ENCODE measurements at places on chromosomes 5 and 9.
A peak's percentile ranks its signal among the peaks of the same experiment; 100 is the strongest.

DNA sequence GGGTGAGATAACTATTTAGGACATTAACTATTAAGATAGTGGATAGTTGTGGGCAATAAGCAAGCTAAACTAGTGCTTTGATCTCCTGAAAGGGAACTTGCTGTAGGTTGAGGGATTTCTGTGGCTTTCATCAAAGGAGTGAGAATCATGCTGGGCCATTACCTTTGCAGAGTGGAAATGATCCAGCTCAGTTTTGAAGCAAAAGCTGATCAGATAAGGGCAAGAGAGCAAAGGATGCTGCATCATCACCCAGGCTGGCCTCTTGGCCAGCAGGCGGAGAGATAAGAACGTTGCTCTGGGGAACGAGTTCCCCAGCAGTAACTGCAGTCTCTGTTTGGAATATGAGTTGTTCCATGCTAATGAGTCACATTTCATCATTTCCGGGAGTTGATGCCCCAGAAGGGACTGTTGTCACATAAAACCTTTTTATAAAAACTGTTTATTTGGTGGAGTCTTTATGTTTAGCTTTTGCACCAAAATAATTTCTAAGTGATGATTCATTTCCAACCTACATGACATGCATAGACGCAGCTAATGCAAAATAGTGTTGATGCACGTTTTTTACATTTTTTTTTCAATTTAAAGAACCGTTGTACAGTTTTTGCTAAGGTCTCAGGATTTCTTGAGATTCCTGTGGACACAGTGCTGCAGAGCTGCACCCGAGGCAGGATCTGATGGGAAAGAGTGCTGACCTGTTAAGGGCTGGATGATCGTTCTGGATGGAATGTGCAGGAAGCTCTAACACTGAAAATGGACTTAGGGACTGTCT, 99.3 kb downstream of the ACTBL2 start:
- no peak for DNase-seq

GRCh38 chr9:127450243-127450760, 904 bp downstream of the RPL12 start:
- DNase-seq, result no peak

- DNase-seq, result no peak
Measured at GRCh38 chr5:55989860-55990259, 4.9 kb downstream of the IL6ST start.

- DNase-seq, result no peak
Measured at GRCh38 chr9:14068690-14069089, 245.3 kb downstream of the NFIB start.

- no peak for DNase-seq
Measured at GRCh38 chr9:68730570-68731235, 25.7 kb downstream of the PIP5K1B start.

DNA sequence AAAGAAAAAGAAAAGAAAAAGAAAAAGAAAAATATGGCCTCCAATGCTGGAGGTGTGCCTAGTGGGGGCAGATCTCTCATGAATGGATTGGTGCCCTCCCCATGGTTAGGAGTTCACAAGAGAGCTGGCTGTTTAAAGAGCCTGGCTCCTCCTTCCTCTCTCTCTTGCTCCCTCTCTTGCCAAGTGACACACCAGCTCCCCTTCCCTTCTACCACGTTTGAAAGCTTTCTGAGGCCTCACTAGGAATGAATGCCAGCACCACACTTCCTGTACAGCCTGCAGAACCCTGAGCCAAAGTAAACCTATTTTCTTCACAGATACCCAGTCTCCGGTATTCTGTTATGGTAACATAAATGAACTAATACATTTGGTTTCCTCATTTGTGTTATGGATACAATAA, 14.4 kb upstream of the GALNT10 start:
- peak; percentile 28 for DNase-seq

DNA sequence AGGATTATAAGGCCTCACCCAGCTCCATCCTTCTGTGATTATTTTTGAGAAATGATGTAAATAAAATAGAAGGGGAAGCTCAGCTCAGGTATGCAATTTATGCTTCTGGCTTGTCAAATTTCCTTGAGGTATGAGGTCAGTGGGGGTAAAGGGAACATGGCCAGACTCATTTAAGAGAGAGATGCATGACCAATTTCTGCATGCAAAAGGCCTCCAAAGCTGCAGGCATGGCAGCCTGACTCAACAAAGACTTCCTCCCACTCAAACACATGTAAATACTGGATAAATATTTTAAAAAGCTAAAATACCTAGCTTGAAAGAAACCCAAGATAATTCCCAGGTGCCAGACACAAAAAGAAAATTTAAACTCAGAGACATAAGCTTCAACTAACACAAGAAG, 101.4 kb upstream of the SLC1A3 start:
- DNase-seq, result no peak

GRCh38 chr9:84226126-84226525, 114.4 kb downstream of the SLC28A3 start:
- no peak for DNase-seq

GRCh38 chr9:34518896-34519295, 3.9 kb downstream of the ENHO start:
- no peak for DNase-seq

- DNase-seq, result no peak
Measured at GRCh38 chr9:130688072-130688471, 5.5 kb upstream of the EXOSC2 start.

GRCh38 chr5:148794275-148794674, 32.1 kb upstream of the ADRB2 start:
- DNase-seq, result no peak

- DNase-seq, result no peak
Measured at GRCh38 chr9:107815782-107816560, 326.4 kb upstream of the KLF4 start.

DNA sequence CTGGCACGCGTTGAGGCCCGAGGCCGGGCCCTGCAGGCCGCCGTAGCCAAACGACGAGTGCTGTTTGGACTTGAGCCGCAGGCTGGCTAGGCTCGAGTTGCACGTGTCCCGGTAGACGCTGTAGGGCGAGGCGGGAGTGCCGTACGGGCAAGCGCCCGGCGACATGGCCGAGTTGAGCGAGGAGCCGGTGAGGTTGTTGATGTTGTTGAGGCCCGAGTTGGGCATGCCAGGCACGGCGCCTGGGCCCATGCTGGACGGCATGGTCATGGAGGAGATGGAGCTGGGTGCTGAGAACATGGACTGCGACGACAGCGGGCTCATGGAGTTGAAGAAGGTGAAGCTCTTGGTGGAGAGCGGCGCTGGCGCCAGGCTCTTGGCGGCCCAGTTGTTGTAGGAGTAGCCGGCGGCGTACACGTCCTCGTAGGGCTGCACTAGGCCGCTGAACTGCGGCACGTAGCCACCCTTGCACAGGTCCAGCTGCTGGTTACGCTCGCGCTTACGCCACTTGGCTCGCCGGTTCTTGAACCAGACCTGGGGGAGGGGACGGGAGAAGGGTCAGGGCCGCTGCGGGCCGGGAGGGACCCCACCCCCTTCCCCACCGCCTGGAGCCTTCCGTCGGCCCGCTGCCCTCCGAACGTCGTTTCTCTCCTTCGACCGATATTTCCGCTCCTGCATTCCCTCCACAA, 5.1 kb downstream of the PITX1 start:
- DNase-seq, result no peak

DNA sequence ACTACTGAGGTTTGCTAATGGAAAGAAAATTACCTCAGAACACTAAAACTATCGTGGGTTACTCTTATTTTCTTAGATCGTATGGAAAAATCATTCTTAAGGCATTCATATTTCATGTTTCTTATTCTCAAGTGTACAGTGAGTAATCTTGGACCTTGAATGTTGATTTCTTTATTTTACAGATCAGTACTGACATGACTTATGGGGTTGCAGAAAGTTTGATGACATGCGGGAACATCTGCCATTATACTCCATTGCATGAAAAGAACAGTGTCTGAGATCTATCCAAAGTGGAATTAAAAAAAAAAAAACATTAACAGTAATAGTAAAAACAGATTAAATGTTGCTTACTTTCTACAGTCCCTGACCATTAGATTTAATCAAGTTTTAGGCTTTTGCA, 1290.2 kb upstream of the WWC1 start:
- no peak for DNase-seq

DNA sequence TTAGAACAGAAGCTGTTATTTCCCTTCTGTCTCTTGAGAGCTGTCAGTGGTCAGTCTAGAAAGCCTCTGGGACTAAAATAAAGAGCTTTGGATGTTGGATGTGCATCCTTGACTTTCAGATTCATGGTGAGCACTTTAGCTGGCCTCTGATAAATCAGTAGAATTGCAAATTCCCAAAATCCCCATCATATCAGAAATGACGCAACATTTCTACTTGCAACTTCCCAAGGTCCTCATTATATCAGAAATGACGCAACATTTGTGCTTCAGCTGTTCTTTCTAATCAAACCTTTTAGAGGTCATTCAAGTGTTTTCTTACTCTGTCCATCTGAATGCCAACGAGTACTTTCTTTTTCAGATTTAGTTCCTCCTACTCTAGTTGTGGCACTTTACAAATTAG, 167.3 kb upstream of the MOCS2 start:
- no peak for DNase-seq

GRCh38 chr5:138243794-138244193, 30.6 kb downstream of the GFRA3 start:
- no peak for DNase-seq

DNA sequence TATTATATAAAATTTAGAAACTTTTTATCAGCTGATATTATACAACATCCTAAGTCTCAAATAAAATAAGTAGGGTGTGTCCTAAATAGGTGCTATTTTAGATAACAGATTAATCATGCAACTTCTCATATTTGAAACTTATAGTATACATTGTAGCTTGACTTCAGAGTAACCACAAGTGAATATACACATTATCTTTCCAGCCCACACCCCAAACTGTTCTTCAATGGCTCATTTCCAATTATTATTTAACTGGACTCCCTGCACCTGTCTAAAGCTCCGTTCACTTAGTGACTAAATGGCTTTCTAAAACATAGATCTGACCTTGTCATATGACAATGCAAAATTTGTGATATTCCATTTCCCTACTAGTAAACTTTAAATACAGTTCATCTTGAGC, 490.9 kb upstream of the RGMB start:
- no peak for DNase-seq

GRCh38 chr5:5165541-5166002, 25.4 kb downstream of the ADAMTS16 start:
- DNase-seq, result no peak

DNA sequence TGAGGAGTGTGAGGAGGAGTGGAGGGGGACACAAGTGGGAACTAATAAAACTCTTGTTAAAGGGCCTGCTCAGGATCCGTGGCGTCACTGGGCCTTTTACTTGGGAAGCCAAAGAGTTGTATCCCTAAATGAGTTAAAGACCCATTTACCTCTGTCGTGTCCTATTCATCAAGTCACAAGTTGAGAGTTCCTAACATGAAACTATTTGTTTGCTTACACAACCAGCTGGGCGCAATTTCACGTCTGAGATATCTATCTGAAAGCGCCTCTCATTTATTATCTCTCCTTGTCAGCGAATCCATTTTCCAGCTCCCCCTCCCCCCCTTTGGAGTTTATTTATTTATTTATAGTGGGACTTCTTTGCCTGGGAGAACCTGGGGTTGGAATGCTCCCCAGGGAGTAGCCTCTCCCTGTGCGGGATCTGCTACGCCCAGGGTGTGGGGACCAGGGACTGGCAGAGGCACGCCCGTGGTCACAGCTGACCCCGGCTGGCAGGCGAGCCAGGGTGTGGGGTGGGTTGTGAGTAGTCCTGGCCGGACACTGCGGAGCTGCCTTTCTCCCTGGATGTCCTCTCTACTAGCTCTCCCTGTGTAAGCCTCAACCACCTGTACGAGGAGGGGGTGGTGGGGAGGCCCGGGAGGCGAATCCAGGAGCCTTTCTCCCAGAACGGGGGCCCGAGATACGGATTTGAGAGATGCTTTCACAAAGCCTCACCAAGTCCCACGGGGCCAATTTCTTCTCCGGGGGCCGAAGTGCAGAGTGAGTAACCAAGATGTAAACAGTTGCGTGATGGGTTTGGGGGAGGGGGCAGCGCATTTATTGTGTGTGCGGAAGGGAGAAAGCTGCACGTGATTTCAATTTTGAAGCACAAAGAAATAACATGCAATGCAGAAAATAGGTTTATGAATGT, 15.3 kb downstream of the NR2F1 start:
- DNase-seq, result no peak

- peak; percentile 12 for DNase-seq
Measured at GRCh38 chr9:112443200-112443599, 43.4 kb upstream of the KIAA1958 start.

- DNase-seq, result no peak
Measured at GRCh38 chr9:97938081-97938644, at the start of gene HEMGN. Gene HEMGN (minus strand): TSS chr9:97938172. CDS start chr9:97938136, 36 bp downstream.

GRCh38 chr9:79763671-79764285, 192.0 kb downstream of the TLE4 start:
- no peak for DNase-seq

DNA sequence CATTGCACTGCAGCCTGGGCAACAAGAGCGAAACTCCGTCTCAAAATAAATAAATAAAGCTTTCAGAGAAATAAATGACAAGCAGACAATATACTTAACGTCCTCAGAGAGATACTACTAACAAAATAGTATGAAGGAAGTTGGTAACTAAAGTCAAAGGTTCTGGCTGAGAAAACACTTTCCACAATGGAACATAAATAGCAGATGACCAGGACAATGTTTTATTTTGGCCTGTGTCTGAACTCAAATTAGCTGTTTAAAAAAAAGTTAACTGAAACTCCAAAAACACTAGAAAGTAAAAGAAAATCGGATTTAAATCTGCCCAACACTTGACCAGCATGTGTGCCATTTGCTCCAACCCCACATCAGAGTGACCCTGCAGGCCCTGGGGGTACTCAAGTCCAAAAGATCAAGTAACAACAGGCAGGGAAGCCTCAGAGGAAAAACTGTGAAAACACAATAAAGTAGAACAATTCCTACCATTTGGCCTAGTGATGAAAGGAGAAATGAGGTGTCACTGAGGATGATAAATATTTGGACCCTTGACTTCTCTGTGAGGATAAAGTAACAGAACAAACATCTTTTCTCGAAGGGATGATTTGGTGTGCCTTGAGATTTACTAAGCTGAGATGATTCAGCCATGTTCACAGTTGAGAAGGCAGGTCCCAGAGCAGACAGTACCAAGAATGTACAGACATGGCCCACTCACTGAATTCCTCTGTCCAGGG, 47.7 kb downstream of the LHFPL2 start:
- no peak for DNase-seq

- no peak for DNase-seq
Measured at GRCh38 chr9:99076483-99077171, 28.3 kb upstream of the TGFBR1 start.

All from astrocyte of the cerebellum (primary cell).